ENCODE measurements at places on chromosomes 7 and 10. TPM values are rescaled to one million over a fixed set of nuclear protein-coding genes. Genes with fewer than 3 reads are reported as not detected.

GRCh38 chr10:95785942-95786669, 30.1 kb downstream of the ENTPD1 start:
- no peak for DNase-seq

- DNase-seq = no peak
These were observed 16.1 kb downstream of the CCSER2 start for GRCh38 chr10:84344526-84344925.

DNA sequence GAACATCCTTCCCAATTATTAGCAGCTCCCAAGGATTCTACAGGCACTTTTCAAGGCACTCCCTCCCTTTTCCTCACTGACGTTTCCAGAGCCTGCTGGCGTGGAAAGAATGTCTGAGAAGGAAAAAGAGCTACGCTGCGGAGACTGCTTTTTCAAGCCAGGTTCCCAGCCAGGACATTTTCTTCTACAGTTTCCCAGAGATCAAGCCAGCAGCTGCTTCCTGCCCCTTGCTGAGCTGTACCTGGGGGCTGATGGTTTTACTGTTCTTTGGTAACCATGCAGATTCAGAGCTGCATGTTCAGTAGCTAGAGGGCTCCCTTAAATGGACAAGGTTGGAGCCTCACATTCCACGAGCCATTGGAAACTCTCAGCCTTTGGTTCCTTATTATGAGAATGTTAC, 133.4 kb downstream of the EVX1 start:
- no peak for DNase-seq

- no peak for DNase-seq
These were observed 159.3 kb downstream of the NRCAM start for GRCh38 chr7:108296911-108297310.

- no peak for DNase-seq
These were observed 136.9 kb upstream of the PALS2 start for GRCh38 chr7:24436131-24436920.

DNA sequence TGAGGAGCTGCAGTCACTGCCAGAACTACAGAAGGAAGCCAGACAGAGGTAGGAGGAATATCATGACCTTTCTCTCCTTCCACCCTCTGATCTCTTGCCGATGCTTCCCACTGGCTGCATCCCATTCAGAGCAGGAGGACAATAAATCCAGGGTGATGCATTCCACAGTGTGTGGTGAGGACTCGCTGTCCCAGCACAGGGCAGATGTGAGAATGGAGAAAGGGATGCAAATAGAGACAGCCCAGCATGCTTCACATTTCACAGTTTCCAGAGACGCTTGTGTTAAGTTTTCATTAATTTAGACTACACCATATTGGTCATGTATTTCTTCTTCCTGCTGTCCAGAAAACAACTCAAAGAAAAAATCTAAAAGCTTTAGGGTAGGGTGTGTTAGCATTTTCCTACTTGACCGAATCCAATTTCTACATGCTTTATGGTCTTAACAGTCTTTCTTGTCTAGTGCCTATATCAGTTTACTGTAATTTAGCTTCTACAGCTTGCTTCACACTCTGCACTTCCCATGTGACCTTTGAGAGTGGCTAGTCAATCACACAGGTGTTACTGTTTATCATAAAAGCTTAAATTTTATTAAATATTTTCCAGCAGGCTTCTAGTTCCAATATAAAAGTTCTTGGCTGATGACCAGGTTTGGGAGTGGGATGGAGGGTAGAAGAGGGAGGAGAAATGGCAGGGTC, 155.6 kb downstream of the RAPGEF5 start:
- DNase-seq = no peak

DNA sequence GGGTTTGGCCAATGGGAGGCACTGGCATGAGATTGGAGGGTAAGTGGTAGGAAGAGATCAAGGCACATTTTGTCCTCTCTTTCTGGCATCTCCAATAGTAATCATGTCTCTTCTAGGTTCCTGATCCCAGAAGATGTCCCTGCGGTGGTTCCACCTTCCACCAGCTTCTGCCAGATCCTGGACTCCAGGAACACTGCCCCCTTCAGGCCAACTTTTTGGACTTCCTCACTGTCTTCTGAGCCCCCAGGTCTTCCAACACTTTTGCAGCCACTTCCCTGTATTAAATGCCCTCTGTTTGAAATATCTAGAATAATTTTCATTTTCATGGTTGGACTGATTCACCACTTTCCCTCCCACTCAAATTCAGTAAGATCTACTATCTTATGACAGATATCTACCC, 60.9 kb downstream of the BAMBI start:
- no peak for DNase-seq

LOXL4 gene
- 68.3 TPM for total RNA-seq

LBX1 gene
- total RNA-seq = not detected

DNA sequence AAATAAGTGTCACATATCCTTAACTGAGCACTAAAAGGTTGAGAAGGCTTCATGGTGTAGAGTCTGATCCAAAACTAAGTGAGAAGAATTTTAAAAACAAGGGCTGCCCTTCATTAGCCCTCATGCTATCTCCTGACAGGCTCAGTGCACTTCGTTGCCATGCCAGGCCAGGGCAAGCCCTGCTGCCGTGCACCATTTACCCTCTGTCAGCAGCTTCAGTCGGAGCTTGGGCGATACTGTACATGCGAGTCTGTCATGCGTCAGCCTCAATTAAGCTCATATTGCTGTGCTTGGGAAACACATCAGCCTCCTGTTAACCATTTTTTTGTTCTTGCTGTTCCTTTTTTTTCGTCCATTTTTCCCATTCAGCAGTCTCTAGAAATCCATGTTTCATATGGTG, 166.6 kb downstream of the VTI1A start:
- DNase-seq = no peak

DNA sequence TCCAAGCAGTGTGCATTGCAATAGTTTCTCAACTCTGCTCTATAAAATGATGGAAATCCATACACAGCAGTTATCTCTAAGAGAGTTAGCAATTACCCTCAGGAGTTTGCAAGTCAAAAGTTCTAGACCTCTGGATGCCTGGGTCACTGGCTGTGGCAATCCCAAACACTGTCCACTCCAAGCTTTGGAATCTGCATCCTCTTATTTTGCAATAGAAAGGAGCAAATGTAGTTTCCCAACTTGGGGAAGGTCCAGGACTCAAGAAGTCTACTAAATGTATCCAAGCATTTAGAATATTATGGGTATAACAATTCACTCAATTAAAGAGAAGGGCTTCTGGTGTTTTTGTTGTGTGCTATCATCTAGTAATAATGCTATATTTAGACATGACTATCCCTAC, 131.3 kb upstream of the NRP1 start:
- peak; percentile 16 for DNase-seq

DNA sequence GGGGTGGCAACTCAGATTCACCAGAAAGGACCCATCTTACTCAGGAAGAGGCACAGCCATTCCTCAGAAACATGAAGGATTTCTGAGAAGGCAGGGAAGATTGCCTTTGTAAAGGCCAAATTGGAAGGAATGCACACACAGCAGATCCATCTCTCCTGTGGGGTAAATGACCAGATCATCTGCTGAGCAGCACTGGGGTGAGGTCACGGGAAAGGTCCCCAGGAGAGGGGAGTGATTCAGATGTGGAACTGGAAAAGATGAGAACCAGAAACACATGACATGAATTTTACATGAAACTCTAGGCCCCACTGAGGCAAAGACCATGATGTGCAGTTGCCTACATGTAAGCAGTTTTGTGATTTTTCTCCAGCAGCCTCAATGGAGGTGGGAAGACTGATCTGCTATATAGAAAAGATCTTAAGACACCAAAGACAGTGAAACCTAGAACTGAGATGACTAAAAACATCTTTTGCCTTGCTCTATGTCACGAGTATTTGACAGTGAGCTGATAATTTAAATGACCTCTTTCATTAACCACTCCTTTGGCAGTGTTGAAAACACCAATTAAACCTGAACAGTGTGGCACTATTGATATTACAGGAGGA, 91.6 kb downstream of the AMPH start:
- DNase-seq = no peak

GRCh38 chr10:132497861-132498561, 39.6 kb upstream of the INPP5A start:
- no peak for DNase-seq

GNA12 gene
- total RNA-seq = 41.9 TPM

FXYD4 gene
- not detected for total RNA-seq

GRCh38 chr7:44639671-44640321, 33.4 kb downstream of the OGDH start:
- peak; percentile 76 for DNase-seq

MMRN2 gene
- total RNA-seq = 2.3 TPM

- DNase-seq = peak; percentile 87
These were observed 41.9 kb downstream of the SEMA3C start for GRCh38 chr7:80876894-80877414.

- no peak for DNase-seq
These were observed 21.1 kb downstream of the KNDC1 start for GRCh38 chr10:133180965-133181639.

- DNase-seq = no peak
These were observed 17.2 kb upstream of the BMPER start for GRCh38 chr7:33888166-33888565.

DNA sequence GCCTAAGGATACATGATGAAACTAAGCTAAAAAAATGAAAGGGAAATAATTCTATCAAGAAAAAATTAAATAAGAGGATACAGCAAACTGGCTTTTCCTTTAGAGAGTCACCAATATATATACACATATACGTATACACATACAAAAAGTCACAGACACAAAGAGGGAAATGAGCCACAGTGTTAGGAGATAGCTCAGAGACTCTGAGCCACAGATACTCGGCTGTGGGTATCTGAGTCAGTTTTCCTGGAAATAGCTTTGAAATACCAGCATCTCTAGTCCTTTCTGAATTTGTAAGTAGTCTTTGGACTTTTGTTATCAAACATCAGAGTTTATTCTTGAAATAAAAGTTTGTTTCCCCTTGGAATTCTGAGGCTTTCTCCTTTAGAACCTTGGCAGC, 111.8 kb downstream of the TBXAS1 start:
- DNase-seq = no peak

GRCh38 chr10:69636626-69637605, 6.9 kb downstream of the FAM241B start:
- no peak for DNase-seq

SUN3 gene
- total RNA-seq = not detected

DNA sequence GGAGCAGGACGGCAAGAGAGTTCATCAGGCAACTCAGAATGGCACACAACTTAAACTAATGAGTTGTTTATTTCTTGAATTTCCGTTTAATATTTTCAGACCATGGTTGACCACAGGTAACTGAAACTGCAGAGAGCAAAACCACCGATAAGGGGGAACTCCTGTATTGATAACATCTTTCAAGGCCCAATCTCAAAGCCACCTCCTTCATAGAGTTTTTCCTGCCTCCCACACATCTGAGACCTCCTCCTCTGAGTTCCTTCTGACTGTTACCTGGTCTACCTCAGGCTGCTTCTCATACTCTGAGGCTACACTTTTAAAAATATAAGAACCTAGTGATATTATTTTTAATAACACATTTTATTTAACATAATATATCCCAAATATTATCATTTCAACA, 341.5 kb upstream of the NPVF start:
- no peak for DNase-seq

- no peak for DNase-seq
These were observed 158.5 kb downstream of the VPS50 start for GRCh38 chr7:93390660-93391059.

GRCh38 chr7:117132321-117133120, 179.2 kb downstream of the ST7 start:
- peak; percentile 87 for DNase-seq

OR6B1 gene
- total RNA-seq = under 0.01 TPM

FKBP14 gene
- 47.0 TPM for total RNA-seq

- no peak for DNase-seq
These were observed 1.0 kb downstream of the GRM8 start for GRCh38 chr7:127251465-127252376.

CRYGN gene
- total RNA-seq = not detected

- DNase-seq = no peak
These were observed 33.7 kb downstream of the PFKP start for GRCh38 chr10:3100856-3101640.

- DNase-seq = no peak
These were observed 68.5 kb downstream of the NHLRC2 start for GRCh38 chr10:113922787-113923570.

TPST1 gene
- 131 TPM for total RNA-seq

- DNase-seq = no peak
These were observed 188.7 kb upstream of the MINDY3 start for GRCh38 chr10:16049050-16049449.

GRCh38 chr10:119198438-119198837, 8.9 kb upstream of the GRK5 start:
- peak; percentile 48 for DNase-seq

DNA sequence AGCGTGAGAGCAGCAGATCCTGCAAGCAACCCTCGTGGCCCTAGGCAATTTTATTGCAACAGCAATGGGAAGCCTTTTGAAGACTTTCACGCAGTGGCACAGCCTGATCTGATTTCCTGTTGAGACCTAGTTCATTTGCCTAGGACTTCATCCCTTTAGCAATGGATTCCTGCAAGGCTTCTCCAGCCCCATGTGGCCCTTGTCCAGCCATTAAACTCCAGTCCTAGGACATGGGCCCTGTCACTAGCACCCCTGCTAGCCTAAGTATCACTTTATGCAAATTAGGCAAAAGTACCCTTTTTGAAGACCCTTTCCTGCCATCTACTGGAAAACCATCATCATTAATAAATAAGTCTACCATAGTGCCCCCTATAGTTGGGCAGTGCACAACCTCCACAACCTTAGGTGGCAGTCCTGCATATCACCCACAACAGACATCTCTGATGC, 379.4 kb downstream of the GALNT17 start:
- no peak for DNase-seq

- DNase-seq = no peak
These were observed 103.7 kb upstream of the TMEM72 start for GRCh38 chr10:44807451-44807850.

SPACDR gene
- not detected for total RNA-seq

- DNase-seq = no peak
These were observed 7.2 kb upstream of the SNX10 start for GRCh38 chr7:26284477-26284876.

DNA sequence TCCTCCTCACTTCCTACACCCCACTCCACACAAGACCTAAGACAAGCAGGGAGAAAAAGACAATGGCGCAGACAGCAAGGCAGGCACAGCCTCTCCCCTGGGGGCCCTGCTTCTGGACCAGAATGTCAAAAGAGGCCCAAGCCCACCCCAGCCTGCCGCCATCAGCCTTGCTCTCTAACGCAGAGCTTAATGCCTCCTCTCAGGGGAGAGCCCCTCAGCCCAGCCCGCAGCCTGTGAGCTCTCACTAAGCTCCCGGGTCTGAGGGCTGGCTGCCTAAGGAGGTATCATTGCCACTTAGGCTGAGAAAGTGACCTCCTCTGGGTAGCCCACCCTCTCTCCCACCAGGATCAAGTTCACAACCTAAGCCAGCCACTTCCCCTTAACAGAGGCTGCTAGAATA, 16.7 kb downstream of the SLIT1 start:
- no peak for DNase-seq

ZNF425 gene
- 2.9 TPM for total RNA-seq

DNA sequence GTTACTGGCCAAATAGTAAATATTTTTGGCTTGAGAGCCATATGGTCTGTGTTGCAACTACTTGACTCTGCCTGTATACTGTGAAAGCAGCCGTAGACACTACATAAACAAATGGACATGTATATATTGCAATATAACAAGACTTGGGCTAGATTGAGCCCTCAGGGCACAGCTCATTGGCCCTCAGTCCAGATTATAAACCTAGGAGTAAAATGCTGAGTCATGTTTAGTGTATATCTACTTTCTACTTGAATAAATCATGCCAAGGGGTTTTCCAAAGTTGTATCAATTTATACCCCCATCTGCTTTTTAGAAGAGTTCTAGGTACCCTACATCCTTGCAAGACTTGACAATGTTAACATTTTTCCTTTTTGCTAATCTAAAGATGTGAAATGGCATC, 27.4 kb upstream of the POU6F2 start:
- peak; percentile 23 for DNase-seq

THSD7A gene
- total RNA-seq = 1.6 TPM

LFNG gene
- 10.8 TPM for total RNA-seq

ARMC3 gene
- not detected for total RNA-seq

SCRN1 gene
- total RNA-seq = 113 TPM

All from fibroblast of villous mesenchyme (primary cell).